ENCODE measurements at places on chromosomes 6 and 20.

DNA sequence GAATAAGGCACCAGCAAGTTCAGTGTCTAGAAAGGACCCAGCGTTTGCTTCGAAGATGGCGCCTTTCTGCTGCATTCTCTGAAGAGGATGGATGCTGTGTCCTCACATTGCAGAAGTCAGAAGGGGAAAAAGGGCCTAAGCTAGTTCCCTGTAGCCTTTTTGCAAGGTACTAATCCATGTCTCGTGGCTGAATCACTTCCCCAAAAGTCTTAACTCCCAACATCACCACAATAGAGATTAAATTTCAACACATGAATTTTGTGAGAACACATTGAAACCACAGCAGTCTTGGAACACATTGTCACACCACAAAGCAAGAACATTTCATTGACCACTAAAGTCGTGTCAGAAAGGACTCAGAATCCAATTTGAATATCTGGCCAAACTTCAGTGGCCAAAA lies 42.1 kb downstream of the KLHL31 start:
- DNase-seq, result peak; percentile 26

DNA sequence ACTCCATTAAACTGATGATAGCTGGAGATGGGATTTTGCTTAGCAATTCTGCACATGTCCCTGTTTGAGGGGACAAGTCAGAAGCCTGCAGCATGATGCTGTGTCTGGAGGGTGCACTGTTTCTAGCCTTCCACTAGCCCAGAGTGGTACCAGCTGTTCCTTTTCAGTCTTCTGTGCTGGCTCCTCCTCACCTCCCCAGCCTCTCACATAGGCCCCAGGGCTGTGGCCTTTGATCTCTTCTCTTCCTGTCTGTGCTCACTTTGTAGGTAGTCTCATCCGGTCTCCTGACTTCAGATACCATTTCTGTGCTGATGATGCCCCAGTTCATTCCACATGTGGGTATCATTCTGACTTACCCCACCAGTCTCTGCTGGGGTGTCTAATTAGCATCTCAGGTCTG lies 126.3 kb downstream of the HIVEP1 start:
- DNase-seq, result no peak

DNA sequence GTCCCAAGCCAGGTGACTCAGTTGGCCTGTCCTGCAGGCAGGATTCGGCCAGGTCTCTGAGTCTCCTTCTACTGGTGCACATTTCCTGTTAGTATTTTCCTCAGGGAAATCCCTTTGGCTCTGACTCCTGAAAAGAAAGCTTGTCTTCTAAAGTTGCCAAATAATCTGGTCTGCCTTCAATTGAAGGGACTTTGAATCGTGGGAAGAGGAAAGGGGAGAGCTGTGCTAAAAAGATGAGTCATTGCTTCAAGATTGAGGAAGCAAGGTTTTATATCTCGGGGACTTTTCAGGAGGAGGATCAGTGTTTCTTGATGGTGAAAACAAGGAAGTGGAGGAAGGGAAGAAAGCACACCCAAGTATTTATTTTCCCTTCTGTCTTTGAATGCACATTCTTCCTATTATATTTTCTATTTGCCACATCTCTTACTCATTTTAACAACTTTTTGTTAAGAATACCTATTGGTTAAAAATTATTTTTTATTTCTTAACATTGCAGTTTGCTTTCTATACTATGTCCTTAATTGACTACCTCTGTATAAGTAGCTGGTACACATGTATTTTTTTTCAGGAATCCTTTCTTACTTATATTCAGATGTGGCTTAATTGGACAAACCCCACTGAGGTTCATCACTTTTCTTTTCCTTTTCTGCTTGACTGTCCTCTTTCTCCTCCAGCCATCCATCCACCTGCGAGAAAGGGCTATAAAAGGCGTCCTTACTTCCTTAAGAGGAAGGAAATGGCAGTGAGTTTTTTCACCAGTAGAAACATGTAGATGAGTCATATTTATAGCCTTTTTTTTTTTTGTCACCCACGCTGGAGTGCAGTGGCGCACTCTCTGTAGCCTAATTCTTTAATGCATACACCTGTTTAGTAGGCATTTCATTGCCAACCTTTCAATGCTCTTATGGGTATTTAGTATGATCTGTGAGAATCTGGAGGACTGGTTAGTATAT lies 15.0 kb upstream of the IFNGR1 start:
- peak; percentile 90 for DNase-seq

DNA sequence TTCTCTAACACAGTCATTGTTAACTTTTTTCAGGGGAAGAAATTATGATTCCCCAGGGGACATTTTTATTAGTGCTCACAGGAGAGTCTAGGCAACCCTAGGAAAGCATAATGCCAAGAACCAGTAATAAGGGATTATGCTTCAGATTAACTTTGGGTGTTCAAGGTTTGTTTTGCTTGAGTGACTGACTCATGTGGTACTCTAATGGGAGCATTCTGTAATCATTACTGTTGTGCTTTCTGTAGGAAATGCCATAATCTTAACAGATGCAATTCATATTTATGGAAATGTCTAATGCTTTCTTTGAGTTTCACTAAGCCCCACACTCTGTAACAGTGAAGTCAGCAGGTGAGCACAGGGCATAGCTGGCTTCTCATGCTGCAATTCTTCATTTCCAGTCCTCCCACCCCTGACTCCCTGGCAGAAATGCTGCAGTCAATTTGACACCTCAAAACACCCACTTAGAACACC lies 263.4 kb upstream of the MAN1A1 start:
- peak; percentile 65 for DNase-seq

GRCh38 chr20:5596401-5597193 lies 153.6 kb upstream of the SHLD1 start:
- DNase-seq, result no peak

DNA sequence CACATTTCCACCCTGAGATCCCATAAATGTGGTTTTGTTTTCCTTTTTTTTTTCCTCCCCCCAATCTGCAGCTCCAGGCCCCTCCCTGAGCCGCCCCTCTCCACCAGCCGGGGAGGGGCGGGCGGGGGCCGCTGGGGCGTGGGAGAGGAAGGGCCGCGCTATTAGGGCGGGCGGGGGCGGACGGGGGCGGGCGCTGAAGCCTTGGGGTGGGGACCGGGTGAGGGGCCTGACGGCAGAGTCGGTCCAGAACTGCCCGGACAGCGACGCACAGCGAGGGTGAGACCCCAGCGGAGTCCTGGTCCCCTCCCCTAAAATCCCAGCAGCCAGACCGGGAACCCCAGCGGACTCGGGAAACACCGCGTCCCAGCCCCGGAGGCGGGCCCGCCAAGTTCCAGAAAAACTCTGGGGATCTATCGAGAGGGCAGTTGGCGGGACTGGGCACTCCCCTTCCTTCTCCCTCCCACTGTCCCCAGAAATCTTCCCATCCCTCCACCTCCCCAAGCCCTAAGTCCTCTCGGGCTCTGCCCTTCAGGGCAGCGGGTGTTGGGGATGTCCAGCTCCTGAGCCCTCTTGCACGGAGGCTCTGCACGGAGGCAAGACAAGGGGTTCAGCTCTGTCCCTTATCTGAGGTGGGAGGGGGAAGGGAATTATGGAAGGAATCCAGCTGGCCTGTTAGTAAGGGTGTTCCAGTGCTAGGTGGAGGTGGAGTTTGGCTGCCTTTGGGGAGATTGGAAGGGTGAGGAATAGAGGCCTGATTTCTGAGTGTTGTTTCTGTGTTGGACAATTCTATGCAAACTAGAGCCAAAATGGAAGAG lies at the start of gene PRICKLE4:
Gene PRICKLE4 (plus strand): TSS at position 232 of the 815 bp plus-strand sequence. CDS start 2,692 bp downstream, outside the sequence.
- DNase-seq, result no peak

GRCh38 chr6:34531580-34532201 lies 24.4 kb downstream of the SPDEF start:
- DNase-seq, result peak; percentile 62

All from fibroblast of skin of back (primary cell).